Astrocyte of the cerebellum (primary cell): ENCODE measurements at places on chromosomes 5 and 9.

- no peak for DNase-seq
Observed at GRCh38 chr5:80151890-80152289, 104.0 kb downstream of the SERINC5 start.

- no peak for DNase-seq
Observed at GRCh38 chr9:6581253-6581652, 64.3 kb downstream of the GLDC start.

GRCh38 chr9:98698856-98699255, 9.9 kb downstream of the GABBR2 start:
- DNase-seq, result no peak

GRCh38 chr5:163809473-163809872, 304.1 kb downstream of the MAT2B start:
- DNase-seq, result no peak

- DNase-seq, result peak; percentile 77
Observed at GRCh38 chr9:26813247-26813646, 79.4 kb downstream of the CAAP1 start.

DNA sequence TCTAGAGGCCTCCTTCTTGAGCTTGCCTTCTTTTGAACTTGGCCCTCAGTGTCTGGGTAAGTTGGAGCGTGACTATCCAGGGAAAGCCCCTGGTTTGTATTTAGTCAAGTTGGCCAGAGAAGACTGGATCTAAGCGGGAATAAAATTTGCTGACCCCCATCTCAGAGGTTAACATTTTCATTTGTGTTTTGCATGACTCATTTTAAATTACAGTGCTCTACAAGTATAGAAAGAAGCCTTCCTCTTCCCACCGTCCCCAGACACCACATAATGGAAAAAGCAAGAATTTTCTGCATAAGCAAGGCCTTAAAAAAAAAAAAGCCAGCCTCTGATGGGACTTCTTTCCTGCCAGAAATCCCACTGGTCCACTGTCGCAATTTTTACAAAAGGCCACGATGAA, 27.2 kb downstream of the PIK3R1 start:
- peak; percentile 53 for DNase-seq

GRCh38 chr9:98726735-98727134, 18.0 kb upstream of the GABBR2 start:
- no peak for DNase-seq

DNA sequence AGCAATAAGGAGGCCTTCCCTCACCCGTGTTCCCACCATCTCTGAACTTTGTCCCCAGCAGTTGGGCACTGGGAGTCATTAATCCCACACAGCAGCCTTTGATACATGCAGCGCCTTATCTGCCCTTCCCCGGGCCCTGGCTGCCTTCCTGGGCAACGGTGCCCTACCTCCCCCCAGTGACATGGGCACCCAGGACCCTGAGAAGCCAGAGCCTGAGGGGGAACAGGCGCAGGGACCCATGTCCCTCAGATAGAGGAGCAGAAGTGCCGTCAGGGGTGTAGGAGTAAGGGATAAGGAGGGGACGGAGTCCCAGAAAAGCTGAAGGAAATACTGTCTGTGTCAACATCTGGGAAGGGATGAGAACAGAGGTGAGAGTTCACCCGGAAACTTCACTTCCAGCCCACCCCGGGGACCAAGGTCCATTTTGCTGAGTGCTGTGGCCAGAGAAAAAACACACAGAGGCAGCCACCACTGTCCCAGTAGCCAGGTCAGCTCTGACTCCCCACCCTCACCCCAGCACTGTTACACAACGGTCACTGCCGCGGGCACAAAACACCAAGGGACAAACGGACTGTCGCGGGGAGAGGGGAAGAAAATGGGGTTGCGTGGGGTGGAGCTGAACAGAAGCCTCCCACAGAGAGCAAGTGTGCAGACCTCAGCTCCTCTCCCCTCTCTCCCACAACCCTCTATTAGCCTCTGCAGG, 3.8 kb downstream of the PCDH1 start:
- no peak for DNase-seq

DNA sequence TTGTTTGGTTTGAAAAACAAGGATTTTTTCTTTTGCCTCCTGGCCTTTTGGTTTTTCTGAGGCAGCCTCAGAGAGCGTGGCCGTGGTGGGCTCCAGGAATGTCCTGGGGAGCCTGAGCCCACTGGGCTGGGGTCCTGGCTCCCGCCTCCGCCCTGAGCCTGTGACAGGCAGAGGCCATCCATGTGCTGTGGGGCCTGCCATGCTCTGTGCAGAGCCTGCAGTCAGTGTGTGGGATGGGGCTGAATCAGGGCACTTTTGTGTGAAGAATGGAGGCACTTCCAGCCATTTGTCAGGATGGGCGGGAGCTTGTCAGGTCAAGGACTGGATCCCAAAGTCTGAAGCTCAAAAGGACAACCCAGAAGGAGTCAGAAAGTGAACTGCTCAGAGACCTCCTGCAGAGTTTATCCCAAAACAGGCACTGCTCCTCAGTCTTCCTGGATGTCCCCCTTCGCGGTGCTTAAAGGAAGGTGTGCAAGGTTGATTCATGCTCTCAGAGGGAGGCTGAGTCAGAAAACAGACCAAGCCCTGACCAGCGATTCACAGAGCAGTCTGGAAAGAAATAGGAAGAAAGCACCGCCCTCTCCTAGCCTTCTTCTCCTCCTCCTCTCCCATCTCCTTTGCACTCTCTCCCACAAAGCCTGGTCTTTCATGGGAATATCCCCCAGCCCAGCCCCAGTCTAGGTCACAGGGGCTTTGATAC, 53.2 kb downstream of the MVB12B start:
- DNase-seq, result no peak

GRCh38 chr9:89505911-89506310, 8.0 kb upstream of the SEMA4D start:
- DNase-seq, result no peak

- no peak for DNase-seq
Observed at GRCh38 chr9:133073086-133074014, 11.6 kb downstream of the CEL start.

- DNase-seq, result no peak
Observed at GRCh38 chr9:132744881-132745755, 74.9 kb downstream of the GTF3C4 start.

GRCh38 chr5:15785531-15785981, 285.6 kb downstream of the FBXL7 start:
- DNase-seq, result no peak

DNA sequence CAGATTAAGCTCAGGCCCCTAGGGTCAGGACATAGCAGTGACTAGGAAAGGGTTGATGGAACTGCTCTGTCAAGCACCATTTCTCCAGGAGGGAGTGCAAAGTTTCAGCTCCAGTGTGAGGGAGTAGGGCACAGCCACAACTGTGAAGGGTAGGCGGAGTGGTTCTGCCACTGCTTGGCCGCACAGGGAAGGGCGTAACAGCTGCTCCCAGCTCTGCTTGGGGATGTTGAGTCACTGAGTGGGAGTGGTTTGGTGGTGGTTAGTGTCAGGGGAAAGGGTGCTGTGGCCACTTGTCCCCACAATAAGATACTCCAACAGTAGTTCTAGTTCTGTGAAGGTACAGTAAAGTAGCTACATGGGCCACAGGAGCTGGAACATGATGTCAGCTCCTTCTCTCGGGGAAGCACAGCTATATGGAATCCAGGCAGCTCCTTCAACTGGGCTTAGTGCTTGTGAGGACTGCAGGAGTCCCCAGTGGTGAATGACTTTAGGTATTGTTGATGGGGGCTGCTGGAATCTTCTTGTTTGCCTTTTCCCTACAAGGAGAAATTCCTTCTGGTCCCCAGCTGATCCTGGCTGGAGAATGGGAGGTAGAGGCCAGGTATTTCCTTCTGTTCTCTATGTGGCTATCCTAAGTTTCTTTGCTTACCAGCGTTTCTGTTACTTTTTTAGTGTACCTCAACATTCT, 314.5 kb downstream of the SPATA31D1 start:
- no peak for DNase-seq

DNA sequence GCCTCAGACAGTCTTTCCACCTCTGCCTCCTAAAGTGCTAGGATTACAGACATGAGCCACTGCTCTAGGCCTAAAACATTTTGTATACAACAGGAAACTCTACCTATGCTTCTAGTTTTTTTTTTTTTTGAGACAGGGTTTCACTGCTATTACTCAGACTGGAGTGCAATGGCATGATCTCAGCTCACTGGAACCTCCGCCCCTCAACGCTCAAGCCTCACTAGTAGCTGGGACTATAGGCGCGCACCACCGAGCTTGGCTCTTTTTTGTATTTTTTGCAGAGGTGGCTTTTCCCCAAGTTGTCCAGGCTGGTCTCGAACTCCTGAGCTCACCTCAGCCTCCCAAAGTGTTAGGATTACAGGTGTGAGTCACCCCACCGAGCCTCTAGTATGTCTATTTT, 5.4 kb downstream of the HSPA9 start:
- DNase-seq, result no peak

- no peak for DNase-seq
Observed at GRCh38 chr9:70525519-70525918, 111.1 kb upstream of the KLF9 start.

- no peak for DNase-seq
Observed at GRCh38 chr9:69176471-69177171, 2.5 kb downstream of the TJP2 start.

DNA sequence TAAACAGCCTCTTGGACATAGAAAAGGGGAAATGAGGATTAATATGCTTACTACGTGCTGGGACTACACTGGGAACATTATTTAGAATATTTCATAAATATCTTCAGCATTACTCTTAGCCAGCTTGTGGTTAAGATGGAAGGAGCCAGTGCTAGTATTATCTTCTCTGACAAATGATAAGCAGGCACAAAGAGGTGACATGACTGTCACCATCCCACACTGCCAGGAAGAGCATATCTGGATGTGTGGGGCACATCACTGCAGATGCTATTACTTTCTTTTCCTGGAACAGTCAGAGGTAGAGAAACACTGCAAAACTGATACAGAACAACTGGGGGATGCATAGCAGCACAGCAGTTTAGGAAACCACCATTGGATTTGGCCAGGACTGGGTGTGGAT, 281.0 kb upstream of the TNC start:
- no peak for DNase-seq

GRCh38 chr5:88885002-88885401, 2.0 kb upstream of the MEF2C start:
- no peak for DNase-seq

- no peak for DNase-seq
Observed at GRCh38 chr5:111511174-111511830, 1.0 kb downstream of the STARD4 start.

- DNase-seq, result no peak
Observed at GRCh38 chr9:129620669-129621295, at the start of gene C9orf50. Gene C9orf50 (minus strand): TSS chr9:129621101. CDS start chr9:129620574, 527 bp downstream.

- no peak for DNase-seq
Observed at GRCh38 chr5:150605546-150605945, 34.9 kb upstream of the SYNPO start.

DNA sequence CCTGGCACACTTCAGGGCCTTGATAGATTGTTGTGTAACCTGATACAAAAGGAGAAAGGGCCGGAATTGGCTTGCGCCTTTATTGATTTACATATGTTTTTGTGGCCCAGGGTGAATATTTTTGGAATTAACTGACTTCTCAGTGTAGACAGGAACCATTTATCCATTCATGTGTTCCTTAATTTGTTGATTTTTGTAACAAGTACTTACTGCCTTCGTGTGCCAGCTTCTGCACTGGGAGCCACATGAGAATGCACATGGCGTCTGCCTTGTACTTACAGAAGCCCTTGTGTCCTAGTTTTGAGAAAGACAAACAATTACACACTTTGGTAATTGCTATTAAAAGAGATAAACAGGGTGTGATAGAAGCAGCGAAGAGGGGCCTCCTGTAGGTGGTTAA, 26.4 kb downstream of the EHMT1 start:
- no peak for DNase-seq

GRCh38 chr5:43482490-43483297, 971 bp downstream of the TMEM267 start:
- DNase-seq, result peak; percentile 0

- DNase-seq, result no peak
Observed at GRCh38 chr9:88084357-88085183, 53.7 kb downstream of the SPATA31C2 start.

DNA sequence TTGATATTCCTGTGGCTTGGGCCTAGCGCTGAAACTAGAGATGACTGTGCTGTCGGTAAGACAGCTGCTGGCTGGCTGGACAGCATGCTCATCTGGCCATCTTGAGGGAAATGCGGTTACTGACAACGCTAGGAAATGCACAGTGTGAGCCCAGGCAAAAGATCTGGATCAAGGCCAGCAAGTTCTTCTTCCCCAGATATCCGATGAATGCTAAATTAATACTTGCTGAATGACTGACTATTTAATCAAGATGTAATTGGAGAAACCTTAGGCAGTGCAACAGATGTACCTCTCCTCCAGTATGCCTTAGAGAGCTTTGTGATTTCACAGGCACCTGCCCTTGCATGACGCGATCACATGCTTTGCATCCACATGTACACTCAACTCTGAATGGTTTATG, 659.1 kb downstream of the EFNA5 start:
- DNase-seq, result peak; percentile 2

- no peak for DNase-seq
Observed at GRCh38 chr5:34706084-34706483, 50.0 kb downstream of the RAI14 start.

DNA sequence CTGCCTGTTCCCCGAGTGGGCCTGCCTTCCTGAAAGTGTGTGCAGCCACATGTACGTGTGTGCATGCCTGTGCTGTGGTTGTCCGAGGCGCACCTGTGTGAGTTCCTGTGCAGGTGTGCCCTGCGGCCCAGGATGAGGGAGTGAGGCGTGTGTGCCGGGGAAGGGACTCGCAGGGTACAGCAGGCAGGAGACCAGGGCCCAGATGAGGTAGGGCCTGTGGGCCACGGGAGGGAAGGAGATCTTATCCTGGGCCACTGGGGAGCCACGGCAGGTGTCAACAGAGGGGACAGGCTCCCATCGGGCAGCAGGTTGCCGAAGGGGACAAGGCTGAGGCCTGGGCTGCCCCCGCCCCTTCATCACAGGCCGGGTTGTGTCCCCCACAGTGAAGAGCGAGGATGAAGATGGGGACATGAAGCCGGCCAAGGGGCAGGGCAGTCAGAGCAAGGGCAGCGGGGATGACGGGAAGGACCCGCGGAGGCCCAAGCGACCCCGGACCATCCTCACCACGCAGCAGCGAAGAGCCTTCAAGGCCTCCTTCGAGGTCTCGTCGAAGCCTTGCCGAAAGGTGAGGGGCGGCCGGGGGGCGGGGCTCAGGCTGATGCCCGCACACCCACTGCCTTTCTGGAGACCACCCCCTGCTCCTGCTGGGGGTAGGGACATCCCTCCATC, 79.2 kb downstream of the LMX1B start:
- DNase-seq, result no peak
